ENCODE measurements at places on chromosomes 7 and 10.
A peak's percentile ranks its signal among the peaks of the same experiment; 100 is the strongest.

- DNase-seq = peak; percentile 64
Measured at GRCh38 chr10:98374217-98374985, 40.6 kb downstream of the PYROXD2 start.

GRCh38 chr7:27549606-27550005 is 113.1 kb downstream of the HIBADH start:
- no peak for DNase-seq

GRCh38 chr7:39594988-39595620 is 28.3 kb upstream of the RALA start:
- no peak for DNase-seq

DNA sequence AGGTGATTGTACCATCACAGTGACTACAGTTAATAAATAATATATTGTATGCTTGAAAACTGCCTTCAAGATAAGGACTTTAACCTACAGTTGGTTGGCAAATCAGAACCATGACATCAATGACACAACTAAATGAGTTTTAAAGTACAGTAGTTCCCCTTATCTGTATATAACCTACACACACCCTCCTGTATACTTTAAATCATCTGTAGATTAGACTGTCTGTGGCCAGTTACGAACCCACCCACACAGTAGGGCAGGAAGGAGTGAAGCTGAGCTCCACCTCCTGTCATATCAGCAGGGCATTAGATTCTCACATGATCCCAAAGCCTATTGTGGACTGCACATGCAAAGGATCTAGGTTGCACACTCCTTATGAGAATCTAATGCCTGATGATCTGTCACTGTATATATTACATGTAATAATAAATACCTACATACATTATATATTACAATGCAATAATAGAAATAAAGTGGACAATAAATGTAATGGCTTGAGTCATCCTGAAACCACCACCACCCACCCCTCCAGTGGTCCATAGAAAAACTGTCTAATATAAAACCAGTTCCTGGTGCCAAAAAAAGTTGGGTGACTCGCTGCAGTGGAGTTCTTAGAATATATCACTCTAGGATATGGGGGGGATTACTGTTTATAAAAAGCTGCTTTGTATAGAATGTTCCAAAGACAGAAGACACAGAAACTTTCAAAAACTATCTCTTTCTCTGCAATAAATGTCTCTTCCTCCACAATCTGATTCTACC is 5.6 kb downstream of the TPK1 start:
- no peak for DNase-seq

DNA sequence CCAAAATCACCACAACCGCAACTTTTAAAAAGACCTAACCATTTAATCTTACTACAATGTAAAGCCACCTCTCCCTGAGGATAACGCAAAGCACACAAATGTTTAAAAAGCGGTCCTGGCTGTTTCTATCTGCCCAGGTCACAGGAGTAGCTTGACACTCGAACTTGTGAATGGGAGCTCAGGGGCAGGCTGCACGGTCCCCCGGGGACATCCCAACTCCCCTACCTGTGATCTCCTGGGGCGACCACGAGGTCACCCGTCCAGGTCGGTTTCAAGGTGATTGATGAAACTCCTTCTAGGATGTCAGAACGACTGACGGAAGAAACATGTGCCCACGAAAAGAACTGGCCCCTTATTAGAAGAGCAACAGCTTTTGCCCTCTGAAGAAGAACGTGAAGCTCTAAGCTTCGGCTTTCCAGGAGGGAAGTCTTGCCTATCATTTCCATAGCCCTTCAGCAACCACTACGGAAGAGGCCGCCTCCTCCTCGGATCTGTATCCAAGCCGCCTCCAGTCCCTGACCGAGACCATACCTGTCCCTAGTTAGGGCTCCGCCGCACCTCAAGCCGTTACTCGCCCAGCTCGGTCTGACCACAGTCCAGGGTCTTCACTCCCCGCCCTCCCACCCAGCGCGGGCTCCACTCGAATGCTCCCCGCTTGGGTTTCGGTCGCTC is 459 bp downstream of the CYCS start:
- peak; percentile 51 for DNase-seq

GRCh38 chr7:76062254-76062653 is 14.3 kb downstream of the MDH2 start:
- DNase-seq = no peak

- no peak for DNase-seq
Measured at GRCh38 chr7:152035817-152036216, 10.3 kb downstream of the GALNT11 start.

DNA sequence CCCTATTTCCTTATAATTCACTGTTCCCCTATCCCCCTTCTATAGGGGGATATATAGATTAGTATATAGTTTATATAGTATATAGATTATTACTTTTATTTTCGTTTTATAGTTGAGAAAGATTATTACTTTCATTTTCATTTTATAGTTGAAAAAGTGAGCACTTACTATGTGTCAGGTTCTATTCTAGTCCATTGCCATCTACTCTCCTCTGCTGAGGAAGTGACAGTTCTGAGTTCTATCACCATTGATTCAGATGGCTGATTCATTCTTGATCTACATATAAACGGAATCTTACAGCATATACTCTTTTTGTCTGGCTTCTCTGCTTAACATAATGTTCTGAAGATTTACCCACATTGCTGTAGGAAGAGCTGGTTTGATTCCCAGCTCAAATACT is 20.7 kb upstream of the CAV2 start:
- DNase-seq = no peak

DNA sequence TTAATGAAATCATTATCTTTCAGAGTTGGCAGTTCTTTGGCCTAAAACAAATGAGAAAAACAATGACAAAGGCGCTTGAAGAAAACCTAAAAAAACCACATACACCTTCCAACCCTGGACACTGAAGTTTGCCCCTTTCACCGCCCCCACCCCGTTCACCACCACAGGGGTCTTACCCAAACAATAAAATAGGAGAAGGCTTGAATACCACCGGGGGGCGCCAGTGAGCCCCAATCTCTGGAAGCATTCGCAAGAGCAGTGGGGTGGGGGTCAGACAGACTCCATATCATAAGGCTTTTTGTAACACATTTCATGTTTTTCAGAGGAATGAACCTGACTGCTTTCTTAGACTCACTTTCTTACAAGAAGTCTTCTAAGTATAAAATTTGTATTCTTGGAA is 163.6 kb downstream of the PIP4K2A start:
- peak; percentile 31 for DNase-seq

GRCh38 chr10:116809483-116810119 is 39.7 kb upstream of the ENO4 start:
- no peak for DNase-seq

- DNase-seq = no peak
Measured at GRCh38 chr7:148630078-148630477, 39.5 kb downstream of the C7orf33 start.

GRCh38 chr10:101007099-101007711 is 7.6 kb downstream of the LZTS2 start:
- no peak for DNase-seq

DNA sequence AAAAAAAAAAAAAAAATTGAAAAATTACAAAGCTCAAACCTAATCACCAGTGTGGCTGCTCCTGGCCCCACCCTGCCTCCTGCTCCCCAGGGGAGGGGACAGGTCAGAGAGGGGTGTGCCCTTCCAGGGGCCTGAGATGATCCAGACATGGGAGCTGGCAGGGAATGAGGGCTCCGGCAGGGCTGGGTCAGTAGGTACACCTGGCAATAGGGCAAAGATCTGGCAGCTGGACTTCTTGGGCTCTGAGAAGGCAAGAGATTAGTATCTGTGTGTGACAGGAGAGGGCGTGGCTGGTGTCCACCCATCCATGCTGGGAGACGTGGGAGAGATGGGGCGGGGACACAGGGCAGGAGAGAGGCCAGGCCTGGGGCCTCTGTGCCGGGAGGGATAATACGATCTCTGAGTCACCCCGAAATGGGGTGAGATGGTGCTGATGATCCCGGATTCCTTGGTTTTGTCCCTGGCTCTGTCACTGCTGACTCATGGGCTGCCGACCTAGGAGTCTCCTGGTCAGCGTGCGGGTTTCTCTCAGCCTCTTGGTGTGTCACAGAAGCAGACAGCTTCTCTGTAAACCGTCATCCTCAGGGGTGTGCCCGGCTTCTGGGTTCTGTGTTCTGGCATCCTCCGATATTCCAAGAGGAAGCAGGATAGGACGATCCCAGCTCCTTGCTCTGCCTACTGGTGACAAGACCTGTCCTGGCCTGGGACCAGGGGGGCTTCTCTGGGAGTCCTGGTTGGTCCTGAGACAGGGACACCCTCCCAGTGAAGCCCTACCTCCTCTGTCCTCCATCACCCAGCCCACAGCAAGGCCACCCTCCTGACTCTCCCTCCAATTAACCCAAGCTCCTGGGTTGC is 8.2 kb upstream of the CLDN4 start:
- peak; percentile 73 for DNase-seq

DNA sequence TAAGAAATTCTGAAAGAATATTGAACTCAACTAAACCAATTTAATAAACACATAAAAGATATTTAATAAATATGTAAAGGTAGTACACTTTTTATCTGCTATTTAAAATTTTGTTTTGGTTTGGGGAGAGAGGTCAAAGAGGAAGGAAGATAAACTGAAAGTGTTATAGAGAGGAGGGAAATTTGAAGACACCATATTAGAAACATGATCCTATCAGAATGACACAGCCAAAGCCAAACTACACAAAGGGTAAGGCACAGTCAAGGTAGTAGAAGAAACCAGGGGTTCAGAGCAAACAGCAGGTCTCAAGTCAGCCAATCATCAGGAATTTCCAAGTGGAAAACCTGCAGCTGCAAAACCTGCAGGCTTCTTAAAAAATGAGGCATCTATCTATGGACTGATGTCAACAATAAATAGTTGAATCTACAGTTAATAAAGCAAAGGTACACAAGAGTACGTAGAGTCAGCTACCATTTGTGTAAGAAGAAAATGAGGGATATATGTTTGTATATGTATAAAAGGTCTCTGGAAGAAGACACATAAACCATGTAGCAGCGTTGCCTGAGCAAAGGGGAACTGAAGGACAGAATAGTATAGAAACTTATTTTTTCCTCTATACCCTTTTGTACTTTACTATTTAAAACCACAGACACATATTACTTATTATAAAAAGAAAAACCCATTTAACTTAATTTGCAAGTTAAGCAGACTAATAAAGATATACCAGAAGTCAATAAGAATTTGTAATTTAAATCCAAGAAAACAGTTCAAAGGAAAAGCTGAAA is 10.0 kb downstream of the ZNF800 start:
- DNase-seq = no peak

DNA sequence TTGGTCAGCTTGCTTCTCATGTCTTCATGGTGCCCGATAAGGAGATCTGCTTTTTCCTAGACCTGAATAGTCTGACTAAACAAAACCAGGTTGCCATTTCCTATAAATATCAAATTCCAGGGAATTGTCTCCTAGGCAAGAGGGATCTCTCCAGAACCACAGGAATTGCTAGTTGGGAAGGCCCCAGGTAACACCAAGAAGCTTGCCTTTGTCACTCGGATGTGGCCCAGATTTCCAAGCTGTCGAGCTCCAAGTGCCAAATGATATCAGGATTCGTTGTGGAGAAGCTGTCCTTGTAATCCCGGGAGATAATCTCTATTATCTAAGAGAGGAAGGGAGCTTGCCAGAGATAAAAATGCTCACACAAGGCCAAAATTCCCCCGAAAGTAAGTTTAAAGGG is 1288.5 kb upstream of the AUTS2 start:
- DNase-seq = no peak

GRCh38 chr10:84195044-84195830 is 900 bp downstream of the CDHR1 start:
- no peak for DNase-seq

DNA sequence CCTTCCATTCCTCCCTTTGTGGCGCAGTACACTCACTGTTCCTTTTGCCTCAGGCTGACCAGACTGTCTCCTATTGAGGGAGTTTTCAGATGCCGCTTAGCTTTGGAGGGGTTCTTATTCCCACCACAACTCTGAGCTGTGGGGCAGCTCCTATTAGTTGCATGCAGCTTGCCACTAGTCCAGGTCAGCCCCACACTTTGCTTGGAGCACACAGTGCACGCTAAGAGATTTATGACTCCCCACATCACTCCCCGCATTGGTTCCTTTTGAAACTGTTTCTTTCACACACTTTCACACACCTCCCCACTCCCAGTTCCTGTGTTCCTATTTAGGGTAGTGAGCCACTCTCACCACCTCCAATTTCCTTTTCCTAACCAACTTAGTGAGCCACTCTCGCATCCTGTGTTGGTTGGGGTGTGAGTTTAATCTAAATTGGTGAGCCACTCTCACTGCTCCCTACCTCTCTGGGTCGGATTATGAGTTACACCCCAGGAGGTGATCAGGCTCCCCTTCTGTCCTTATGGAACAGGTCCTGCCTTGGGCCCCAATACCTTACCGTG is 10.4 kb upstream of the ZNF485 start:
- DNase-seq = no peak

- no peak for DNase-seq
Measured at GRCh38 chr10:4176500-4177281, 391.7 kb upstream of the KLF6 start.

- DNase-seq = no peak
Measured at GRCh38 chr7:26777385-26777784, 87.0 kb downstream of the SKAP2 start.

DNA sequence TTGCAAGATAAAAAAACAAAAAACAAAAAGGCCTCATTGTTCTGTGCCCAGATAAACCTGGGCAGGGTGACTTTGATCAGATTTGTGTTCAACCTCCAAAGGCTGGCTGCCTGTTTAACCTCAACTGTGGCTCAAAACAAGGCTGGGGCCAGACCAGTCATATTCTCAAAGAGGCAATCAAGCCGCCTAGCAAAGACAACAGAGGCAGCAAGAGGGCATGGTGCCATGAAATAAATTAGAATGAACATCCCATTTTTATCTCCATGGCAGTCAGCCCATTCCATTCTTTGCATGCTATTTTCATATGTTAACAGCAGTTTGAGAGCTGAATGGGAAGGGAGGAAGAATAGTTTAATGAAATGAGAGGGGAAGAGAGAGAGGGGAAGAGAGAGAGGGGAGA is 1150.3 kb downstream of the TYW1 start:
- DNase-seq = no peak

DNA sequence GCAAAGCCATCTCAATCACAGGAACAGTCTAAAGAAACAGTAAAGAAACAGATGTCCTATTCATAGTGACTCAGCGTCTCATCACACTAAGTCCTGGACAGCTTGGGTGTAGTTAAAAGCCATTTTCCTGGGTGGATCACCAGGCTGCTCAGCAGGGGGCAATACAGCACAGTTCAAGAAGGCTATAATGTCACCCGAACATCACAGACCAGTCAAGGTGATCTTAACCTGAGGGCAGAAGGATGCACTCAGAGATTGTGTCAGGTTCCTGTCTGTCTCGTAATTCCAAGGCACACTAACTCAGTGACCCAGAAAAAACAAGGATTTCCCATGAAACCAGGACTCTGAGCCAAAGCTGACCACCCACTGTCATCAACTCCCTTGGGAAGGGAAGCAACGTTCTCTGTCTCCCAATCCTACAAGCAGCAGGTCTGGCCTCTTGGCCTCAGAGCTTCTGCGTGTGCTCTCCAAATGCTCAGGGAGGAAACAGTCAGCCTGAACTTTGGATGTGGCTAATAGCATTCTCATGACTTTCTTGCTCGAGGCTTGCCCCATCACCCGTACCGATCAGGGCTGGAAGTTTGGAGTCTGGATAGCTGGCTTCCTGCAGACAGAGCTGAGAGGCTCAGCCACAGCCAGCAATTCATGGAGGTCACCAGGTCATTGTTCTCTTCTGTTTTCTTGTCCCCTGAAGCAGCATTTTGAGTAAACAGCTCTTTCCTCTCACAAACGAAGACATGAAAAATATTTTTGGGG is 90.4 kb upstream of the FAM171A1 start:
- no peak for DNase-seq

All from NCI-H1417 (cell line).